ENCODE measurements at places on chromosomes 7 and 10.
A peak's percentile ranks its signal among the peaks of the same experiment; 100 is the strongest.

DNA sequence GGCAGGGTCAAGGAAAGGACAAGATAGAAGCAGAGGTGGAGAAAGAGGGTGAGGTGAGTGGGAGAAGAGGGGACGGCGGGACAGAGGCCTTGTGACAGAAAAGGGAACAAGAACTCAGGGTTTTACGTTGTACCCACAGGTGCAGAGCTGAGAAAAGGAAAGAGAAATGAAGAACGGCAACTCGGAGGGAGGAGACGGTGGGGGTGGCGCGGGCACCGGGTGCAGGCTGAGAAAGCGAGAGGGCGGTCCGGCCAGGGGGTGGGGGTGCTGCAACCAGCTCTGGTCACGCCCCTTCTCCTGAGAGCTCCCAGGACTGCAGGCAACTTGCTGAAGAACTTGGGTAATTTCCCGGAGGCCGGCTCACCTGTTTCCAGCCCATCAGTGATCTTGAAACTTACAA, 65.3 kb downstream of the CARD11 start:
- peak; percentile 10 for DNase-seq

- peak; percentile 99 for DNase-seq
Measured at GRCh38 chr10:21292763-21293517, 232.5 kb downstream of the SKIDA1 start.

DNA sequence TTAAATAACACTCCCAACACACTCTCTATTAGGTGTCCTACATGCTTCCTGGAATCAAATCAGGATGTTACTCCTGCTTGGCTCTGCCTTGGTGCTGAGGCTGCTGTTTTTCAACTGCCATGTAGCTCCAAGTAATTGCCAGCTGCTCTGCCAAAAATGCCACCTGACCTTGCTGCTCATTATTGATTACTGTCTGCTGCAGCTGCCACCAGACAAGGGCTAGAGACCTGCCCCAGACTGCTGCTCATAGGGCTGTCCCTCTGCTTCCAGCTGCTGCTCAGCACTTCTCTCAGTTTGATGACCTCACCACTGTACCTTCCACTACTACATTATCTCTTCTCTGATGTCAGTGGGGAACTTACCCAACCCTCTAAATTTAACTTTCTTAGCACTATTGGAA, 102.5 kb downstream of the PCLO start:
- no peak for DNase-seq

GRCh38 chr10:109882251-109883057, 40.9 kb downstream of the XPNPEP1 start:
- no peak for DNase-seq

DNA sequence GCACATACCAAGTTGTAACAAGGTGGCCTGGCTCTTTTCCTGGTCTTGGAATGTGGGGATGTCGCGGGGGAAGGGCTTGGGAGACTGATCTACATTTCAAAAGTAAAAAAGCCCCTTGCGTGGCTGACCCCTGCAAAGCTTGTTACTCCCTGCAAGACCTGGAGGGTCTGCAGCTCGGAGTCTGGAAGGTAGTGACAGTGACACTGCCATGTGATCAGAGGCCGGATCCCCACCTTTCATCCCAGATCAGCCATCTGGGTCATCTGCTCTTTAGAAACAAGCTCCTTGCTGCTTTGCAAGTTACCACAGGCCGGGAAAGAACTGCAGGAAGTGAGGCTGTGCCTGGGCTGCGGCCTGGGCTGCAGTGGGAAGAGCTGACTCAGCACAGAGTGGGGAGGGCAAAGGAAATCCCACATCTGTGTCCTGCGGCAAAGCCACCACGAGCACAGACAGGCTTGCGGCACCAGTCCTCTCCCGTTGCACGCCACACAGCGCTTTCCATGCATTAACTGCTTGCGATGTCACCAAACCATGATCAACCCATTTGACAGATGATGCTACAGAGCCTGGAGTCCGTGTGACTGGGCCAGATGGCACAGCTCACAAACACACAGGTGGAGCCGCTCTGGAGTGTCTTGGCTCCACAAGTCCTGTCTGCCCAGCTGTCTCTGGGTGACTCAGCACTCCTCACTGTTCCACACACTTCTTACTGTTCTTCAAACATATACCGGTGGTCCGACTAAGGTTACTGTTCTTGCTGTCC, 97.7 kb downstream of the SH3PXD2A start:
- peak; percentile 80 for DNase-seq

- DNase-seq, result peak; percentile 45
Measured at GRCh38 chr7:131293018-131293417, 34.7 kb upstream of the MKLN1 start.

- peak; percentile 62 for DNase-seq
Measured at GRCh38 chr10:33240931-33241330, 93.5 kb downstream of the NRP1 start.

DNA sequence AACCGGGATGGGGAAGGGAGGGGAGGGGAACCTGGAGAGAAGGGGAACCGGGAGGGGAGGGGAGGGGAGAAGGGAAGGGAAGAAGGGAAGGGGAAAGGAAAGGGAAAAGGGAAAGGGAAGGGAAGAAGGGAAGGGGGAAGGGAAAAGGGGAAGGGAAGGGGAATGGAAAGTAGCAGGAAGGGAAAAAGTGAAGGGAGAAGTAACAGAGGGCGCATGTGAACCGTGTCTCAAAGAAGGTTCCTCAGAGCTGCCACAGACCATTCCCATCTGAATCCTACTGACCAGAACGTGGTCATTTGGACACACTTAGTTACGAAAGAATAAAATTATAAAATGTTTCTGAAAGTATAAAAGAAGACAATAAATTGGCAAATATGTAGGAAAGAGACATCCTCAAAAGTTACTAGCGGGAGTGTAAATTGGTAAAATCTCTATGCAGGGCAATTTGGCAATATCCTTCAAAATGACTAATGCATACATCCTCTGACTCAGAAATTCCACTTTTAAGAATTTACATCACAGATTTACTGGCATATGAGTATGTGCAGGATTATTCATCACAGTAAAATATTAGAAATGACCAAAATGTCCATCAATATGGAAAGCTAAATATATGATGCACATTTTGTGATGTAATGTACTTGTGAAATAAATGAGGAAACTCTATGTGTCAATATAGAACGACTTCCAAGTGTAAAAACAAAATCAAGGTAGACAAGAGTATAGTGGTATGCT, 12.9 kb downstream of the C10orf67 start:
- DNase-seq, result peak; percentile 95

- no peak for DNase-seq
Measured at GRCh38 chr10:84401854-84402611, 73.6 kb downstream of the CCSER2 start.

DNA sequence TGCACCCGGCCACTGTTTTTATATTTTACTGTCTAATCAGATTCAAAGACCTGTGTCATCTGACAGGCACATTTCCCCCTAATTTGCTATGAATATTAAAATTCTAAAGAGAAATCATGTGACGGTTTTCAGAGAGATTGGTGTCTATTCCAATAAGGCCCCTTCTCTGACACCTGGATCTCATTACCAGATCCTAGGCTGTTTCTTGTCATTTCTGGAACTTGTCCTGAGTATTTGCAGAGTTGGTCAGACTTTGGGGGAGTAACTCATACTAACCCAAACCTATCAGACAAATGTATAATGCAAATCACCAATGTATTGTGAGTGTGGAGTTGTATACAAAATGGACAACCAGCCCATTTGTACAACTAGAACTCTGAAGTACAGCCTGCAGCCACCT, 29.5 kb downstream of the MYO1G start:
- no peak for DNase-seq

GRCh38 chr10:102405108-102405571, 9.6 kb downstream of the NFKB2 start:
- DNase-seq, result no peak

- DNase-seq, result peak; percentile 18
Measured at GRCh38 chr10:4941540-4942330, 21.5 kb upstream of the AKR1C1 start.

DNA sequence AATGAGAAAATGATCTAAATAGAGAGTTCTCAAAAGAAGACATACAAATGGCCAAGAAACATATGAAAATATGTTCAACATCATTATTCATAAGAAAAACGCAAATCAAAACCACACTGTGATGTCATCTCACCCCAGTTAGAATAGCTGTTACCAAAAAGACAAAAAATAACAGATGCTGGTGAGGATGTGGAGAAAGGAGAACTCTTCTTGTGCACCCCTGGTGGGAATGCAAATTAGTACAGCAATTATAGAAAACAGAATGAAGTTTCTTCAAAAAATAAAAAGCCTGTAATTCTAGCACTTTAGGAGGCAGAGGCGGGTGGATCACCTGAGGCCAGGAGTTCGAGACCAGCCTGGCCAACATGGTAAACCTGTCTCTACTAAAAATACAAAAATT, 199.3 kb downstream of the PARD3 start:
- DNase-seq, result no peak

DNA sequence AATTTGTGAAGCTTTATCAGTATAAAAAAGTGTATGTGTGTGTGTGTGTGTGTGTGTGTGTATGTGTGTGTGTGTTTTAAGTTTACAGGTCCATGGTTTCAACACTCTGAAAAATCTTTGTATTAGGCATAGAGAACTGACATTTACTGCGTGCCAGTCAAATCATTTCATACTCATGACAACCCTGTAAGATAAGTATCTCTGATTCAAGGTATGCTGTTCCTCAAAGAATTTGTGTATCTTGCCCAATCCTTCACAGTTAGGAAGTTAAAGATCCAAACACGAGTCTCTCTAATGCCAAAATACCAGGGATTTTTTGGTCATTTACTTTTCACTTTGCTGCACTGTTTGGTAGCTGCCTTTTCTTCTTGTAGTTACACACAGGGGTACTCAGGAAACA, 1121.3 kb upstream of the AUTS2 start:
- DNase-seq, result no peak

- peak; percentile 8 for DNase-seq
Measured at GRCh38 chr7:28483908-28484605, 71.7 kb downstream of the CREB5 start.

GRCh38 chr7:150732786-150733481, 4.3 kb upstream of the GIMAP5 start:
- no peak for DNase-seq

DNA sequence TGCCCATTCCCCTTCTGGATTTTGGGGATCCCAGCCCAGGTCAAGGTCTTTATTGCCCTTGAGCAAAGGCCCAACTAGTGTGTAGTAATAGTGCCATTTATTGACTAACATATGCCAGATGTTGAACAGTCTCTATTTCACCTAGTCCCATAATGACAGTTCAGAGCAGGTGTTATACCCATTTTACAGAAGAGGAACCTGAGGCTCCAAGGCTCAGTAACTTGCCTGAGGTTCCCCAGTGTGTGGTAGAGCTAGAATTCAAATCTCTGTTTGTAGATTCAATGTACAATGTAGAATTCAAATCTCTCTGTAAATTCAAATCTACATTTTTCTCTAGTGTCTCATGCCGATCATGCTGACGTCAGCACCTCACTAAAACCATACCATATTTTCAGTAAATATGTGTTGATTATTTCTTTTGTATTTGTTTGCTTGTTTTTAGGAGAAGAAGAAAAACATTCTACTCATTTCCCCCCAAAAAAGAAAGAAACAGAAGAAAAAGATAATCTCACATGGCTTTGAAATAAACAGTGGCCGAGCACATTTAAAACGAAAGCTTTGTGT, 329.7 kb downstream of the PRPF18 start:
- peak; percentile 16 for DNase-seq

GRCh38 chr10:28940158-28940888, 263.0 kb downstream of the BAMBI start:
- DNase-seq, result no peak

DNA sequence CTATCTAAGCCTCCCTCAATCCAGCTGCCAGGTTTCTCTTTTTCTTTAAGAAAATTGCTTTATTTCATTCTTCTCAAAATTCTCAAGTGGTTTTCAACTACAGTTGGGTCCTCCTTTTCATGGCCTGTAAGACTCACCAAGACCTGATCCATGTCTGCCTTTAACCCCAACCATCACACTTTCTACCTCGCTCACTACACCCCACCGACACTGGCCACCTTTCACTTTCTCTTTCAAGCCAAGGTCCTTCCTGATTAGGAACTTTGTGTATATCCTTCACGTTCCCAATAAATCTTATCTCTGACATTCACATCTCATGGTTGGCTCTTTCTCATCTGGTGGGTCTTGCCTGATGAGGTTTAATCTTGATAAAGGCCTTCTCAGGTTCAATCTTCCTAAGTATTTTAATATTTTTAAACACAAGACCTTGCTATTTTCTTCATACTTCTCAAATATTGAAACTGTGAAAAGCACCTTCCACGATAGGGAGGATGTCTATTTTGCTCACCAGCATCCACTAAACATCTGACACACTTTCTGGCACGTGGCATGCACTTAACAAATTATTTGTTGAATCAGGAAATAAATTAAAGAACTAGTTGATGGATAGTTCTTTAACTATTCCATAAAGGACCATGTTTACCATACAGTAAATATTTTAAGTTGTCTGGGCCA, 624.8 kb downstream of the GRID1 start:
- DNase-seq, result no peak

DNA sequence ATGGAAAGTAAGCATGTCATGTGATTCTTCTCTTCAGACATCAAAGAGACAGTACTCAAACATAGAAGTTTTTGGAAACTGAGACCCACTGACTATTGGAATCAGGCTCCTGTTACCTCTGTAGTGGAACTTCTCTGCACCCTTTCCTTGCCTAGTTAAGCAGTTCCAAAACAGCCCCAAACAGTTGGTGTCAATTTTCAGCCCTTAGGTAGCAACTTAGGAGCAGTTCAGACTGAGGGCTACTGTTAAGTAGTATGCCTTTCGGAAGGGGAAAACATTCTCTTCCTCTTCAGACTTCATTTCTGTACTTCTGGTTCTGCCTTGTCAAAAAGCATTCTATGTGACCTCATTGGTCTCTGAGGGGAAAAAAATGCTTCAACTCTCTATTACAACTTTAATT, 85.7 kb downstream of the ZNF277 start:
- no peak for DNase-seq

- DNase-seq, result no peak
Measured at GRCh38 chr7:71560354-71560995, 428.5 kb downstream of the GALNT17 start.

DNA sequence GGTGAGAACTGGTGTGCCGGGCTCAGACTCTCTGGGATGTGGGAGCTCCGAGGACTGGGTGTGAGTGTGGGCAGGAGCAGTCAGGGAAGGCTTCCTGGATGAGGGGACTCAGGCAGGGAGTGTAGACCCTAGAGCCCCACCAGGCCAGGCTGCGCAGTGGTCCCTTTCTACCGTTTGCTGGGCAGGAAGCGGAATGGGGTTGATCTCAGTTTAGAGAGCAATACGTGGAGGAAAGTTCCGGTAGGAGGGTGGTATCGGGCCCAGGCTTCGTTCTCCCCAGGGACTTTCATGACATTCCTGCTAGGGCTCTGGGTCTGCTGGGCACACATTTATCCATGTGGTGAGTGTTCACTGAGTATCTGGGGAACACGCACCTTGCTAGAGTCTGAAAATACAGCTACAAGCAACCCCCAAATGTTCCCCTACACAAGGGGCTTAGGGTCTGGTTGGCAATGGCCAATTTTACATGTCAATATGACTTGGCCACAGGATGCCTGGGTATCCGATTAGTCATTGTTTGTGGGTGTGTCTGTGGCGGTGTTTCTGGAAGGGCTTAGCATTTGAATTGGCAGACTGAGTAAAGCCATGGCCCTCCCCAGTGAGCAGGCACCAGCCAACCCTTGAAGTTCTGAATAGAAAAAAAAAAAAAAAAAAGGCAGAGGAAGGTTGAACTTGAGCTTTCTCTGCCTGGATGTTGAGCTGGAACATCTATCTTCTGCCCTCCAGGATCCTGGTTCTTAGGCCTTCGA, 20.8 kb downstream of the GHRHR start:
- DNase-seq, result peak; percentile 36

GRCh38 chr7:17406738-17407137, 108.3 kb downstream of the AHR start:
- DNase-seq, result peak; percentile 90

- peak; percentile 93 for DNase-seq
Measured at GRCh38 chr10:114856544-114857287, 35.1 kb downstream of the FHIP2A start.
